ENCODE measurements at places on chromosomes 11 and 22.

GRCh38 chr22:20750461-20751184, 23.3 kb upstream of the SERPIND1 start:
- DNase-seq = peak; percentile 58

GRCh38 chr11:121452609-121453150, at the start of gene SORL1-AS1:
Gene SORL1-AS1, minus strand, starts transcription at chr11:121452967.
- peak; percentile 50 for DNase-seq

GRCh38 chr11:4041731-4042391, 52.7 kb upstream of the RRM1 start:
- no peak for DNase-seq

GRCh38 chr11:3867209-3868091, 12.0 kb downstream of the STIM1 start:
- peak; percentile 39 for DNase-seq

DNA sequence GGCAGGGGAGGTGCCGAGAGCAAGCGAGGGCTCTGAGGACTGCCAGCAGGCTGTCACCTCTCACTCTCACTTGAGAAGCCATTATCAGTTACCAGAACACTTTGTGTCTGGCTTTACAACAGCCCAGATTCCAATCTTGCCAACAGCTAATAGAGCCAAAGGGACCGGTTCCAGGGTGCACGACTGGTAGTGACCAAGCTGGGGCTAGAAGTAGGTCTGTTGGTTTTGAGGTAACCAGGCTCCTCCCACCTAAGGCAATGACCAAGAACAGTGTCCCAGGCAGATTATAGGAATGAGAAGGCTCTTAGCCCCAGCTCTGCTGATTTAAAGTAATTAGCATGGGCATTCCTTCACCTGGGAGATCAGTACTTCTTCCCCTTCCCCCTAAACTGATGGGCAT, 7.2 kb upstream of the IL10RA start:
- no peak for DNase-seq

DNA sequence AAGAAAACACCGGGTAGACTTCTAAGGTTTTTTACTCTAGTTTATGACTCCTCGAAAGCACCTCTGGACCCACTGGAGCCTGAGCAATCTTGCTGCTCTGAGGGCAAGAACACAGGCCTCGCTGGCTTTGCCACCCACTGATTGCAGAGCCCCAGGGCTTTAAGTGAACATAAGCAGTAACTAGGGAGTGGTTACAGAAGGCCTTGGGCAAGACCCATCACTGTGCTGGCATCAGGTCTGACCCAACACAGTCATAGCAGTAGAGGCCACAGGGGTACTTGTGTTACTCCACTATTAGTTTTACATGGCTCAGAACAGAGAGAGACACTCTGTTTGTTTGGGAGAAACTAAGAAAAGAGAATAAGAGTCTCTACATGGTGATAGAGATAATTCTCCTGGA, 684.5 kb downstream of the FAM181B start:
- no peak for DNase-seq

Data from hepatocyte (in vitro differentiated cells).